Activated CD8-positive, alpha-beta memory T cell treated with anti-CD3 and anti-CD28 coated beads, Interleukin-2, amount 10 ng/mL, durations not matched to agents 7 days and 5 days (primary cell): ENCODE measurements at places on chromosomes 4 and X. TPM values are rescaled to one million over a fixed set of nuclear protein-coding genes. Genes with fewer than 3 reads are reported as not detected.

Gene PGAM4
- total RNA-seq = not detected

Gene HTR2C
- not detected for total RNA-seq

Gene ADAMTS3
- total RNA-seq = not detected

Gene TIMM8A
- total RNA-seq = 23.6 TPM

Gene NPY2R
- not detected for total RNA-seq

Gene ETNPPL
- total RNA-seq = not detected

Gene CCDC149
- total RNA-seq = not detected

Gene CYTL1
- total RNA-seq = not detected

Gene RASSF6
- total RNA-seq = not detected

DNA sequence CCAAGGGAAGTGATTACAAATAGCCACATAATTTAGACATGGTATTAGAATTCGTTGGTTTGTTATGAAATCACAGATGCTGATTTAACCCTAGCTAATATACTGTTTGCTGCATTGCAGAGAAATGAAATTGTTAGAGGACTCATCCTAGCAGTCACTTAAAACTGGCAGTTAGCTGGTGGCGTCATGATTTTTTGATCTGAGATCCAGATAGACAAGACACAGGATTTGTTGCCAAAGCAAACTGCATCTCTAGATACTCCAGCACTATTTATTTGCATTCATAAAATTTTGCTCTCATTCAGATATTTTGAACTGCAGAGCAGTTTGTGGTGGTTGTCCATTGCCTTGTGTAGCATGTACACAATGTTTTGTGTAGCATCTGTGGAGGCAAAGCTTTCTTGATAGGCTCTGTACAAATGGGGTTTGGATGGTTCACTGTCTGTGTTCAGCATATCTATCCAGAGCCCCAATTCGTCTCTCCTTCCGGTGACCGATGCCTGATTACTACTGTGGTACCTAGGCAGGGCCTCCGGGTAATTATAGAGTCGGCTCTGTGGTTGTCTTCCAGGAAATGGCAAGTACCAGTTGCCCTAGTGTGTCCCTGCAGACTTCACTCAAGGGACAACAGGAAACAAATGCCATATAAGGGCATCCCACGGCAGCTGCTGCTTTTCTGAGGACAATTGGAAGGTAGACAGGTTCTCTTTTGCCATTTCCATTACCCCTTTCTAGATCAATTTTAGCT lies 30.1 kb upstream of the SPARCL1 start:
- DNase-seq = peak; percentile 87
- H3K4me1 ChIP-seq = peaks cover 33% of the 10 kb centered on the region
- H3K36me3 ChIP-seq = peaks cover 3% of the 10 kb centered on the region
- H3K27ac ChIP-seq = peak overlapping the region; percentile 78
- H3K27me3 ChIP-seq = no peaks in the 10 kb centered on the region
- peak overlapping the region; percentile 9 for H3K4me3 ChIP-seq

DNA sequence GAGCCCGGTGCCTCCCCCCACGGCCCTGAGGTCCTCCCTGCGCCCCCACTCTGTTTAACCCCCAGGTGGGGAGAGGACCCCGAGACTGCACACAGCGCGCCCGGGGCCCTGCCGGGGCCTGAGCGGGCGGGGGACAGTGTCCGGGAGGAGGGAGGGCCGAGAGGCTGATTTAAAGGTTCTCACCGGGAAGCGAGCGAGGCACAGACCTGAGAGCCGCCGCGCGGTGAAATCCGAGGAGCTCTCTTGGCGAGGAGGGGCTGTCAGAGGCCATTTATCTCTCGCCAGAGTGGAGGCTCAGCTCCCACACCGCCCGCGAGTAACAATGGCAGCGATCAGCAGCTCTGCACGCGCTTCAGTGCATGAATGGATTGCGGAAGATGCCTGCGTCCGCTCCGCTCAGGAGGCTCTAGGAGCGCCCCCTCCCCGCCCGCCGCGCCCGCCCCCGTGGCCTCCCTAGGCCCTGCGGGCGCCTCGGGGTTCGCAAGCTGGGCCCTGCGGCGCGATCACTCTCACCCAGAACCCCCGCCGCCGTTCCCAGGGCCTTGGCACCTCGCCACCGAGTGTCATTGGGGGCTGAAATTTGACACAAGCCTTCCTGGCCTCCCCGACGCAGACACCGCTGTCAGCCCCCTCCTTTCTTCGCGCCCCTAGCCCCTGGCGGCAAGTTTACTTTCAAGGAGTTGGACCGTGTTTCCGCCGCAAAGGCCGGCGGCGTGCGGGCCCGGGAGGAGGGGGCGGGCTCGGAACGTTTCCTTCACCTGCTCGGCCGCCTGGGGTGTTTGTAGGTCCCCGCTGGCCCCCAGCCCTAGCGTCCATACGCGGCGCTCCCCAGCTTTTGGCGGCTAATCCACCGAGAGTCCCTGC lies 48.7 kb upstream of the BCOR start:
- no peak overlapping the region for H3K4me3 ChIP-seq
- peaks cover 1% of the 10 kb centered on the region for H3K4me1 ChIP-seq
- DNase-seq = no peak
- no peak overlapping the region for H3K27ac ChIP-seq
- H3K36me3 ChIP-seq = no peaks in the 10 kb centered on the region
- H3K27me3 ChIP-seq = peaks cover 4% of the 10 kb centered on the region

DNA sequence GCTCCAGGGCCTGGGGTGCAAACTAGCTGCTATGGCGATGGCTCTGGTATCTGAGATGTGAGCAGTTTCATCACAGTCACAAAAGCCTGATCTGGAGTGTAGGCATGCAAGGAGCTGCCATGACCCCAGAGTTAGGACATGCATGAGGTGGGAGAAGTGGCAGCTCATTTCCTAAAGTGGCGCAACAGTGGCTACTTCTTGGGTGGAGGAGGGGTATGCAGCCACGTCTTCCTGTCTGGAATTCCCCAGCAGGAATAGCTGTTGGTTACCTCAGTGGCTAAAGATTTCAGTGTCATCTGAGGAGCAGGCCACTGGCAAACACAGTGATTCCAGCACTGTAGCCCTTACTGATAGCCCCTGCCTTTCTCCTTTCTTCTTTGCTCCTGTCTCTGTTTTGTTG lies 1382.5 kb downstream of the C4orf33 start:
- H3K4me3 ChIP-seq = no peak overlapping the region
- H3K36me3 ChIP-seq = no peaks in the 10 kb centered on the region
- no peak overlapping the region for H3K27ac ChIP-seq
- no peak for DNase-seq

DNA sequence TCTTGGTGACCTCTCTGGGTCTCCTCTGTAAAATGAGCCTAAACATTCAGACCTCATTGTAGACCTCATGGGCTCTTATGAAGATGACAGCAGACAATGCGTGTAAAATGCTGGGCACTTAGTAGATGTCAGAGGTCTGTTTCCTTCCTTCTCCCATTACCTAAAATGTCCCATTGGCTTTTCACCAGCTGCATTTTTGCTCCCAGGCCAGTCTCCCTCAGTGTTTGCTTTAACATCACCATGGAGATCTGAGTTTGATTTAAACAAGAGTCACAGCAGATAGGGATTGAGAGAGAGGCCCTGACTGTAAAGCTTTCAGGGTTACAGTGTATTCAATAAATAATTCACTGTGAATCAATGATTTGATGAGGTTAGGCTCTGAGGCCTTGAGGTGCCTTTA lies 24.3 kb downstream of the PSAPL1 start:
- H3K4me1 ChIP-seq = no peaks in the 10 kb centered on the region
- H3K36me3 ChIP-seq = no peaks in the 10 kb centered on the region
- no peak for DNase-seq

GRCh38 chrX:103330681-103331288 lies 746 bp downstream of the TCEAL7 start:
- peaks cover 1% of the 10 kb centered on the region for H3K4me1 ChIP-seq
- H3K27ac ChIP-seq = no peak overlapping the region
- H3K4me3 ChIP-seq = no peak overlapping the region
- no peaks in the 10 kb centered on the region for H3K36me3 ChIP-seq

GRCh38 chr4:71253545-71253944 lies 85.3 kb upstream of the SLC4A4 start:
- H3K4me3 ChIP-seq = no peak overlapping the region
- H3K36me3 ChIP-seq = no peaks in the 10 kb centered on the region
- H3K27me3 ChIP-seq = no peaks in the 10 kb centered on the region
- no peak overlapping the region for H3K27ac ChIP-seq
- H3K4me1 ChIP-seq = peaks cover 2% of the 10 kb centered on the region

GRCh38 chr4:137000432-137000831 lies 531.9 kb downstream of the PCDH18 start:
- no peaks in the 10 kb centered on the region for H3K4me1 ChIP-seq
- no peak overlapping the region for H3K27ac ChIP-seq
- DNase-seq = no peak
- H3K27me3 ChIP-seq = no peaks in the 10 kb centered on the region

- H3K27ac ChIP-seq = no peak overlapping the region
- no peaks in the 10 kb centered on the region for H3K27me3 ChIP-seq
- H3K36me3 ChIP-seq = no peaks in the 10 kb centered on the region
- no peaks in the 10 kb centered on the region for H3K4me1 ChIP-seq
Measured at GRCh38 chr4:124803641-124804040, 91.1 kb upstream of the ANKRD50 start.
